ENCODE measurements at places on chromosomes 16 and 17.

DNA sequence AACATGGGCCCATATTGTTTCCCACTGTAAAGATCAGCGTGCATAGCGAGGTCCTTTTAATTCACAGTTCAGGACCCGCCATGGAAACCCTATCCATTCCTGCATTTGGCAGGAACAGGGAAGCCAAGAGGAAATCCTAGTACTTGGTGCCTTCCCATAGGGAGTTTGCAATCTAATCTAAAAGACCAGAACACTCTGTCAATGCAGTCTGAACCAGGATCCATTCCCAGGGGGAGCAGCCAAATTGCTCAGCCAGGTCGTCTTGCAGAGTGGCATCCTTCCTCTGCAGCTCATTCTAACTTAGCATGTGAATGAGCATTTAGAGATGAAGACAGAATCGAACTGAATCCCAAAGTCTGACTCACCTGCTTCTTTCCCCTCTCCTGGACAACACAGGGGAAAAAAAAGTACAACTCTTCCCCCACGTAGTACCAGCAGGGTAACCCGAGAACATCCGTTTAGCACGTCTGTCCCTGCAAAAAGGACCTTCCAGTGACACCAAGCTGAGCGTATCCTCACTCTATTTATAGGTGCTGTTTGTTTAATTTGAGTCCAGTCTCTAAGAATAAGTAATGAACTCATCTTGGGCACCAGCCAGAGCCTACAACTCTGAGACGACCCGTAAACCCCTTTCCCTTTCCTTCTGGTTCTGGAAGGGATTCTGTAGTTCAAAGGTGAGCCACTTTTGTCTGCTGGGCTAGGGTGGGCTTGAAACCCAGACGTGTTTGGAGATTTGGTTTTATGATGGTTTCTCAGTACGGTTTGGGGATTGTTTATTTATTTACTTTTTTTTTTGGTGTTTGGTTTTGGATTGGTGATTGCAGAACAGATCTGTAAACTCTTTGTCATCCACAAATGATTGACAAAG is 74.5 kb downstream of the ERCC4 start:
- no peak for DNase-seq

GRCh38 chr17:76893623-76894334 is 25.6 kb downstream of the MGAT5B start:
- no peak for DNase-seq

DNA sequence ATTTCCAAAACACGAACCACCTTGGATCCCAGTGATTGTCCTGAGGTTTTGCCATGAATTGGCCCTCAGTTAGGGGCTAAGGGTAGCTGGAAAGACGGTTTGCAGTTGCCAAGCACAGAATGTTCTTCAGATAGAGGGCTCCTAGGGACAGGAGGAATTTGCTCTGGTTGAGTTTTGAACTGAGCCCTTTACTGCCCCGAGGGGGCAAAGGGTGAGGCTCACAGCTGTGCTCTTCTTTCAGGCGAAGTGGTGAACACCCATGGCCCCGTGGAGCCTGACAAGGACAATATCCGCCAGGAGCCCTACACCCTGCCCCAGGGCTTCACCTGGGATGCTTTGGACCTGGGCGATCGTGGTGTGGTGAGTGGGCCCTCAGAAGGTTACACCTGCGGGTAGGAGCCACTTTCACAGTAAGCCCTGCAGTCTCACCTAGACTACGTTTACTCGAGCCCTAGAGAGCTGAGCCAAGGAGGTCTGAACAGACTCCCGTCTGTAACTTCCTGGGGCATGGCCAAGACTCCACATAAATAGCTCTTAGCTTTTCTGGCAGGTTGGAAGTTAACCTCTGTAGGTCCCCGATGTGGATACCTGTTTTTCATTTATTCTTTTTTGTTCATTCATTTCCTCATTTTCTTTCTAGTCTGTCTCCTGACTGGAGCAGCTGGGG is 32.5 kb downstream of the NMT1 start:
- DNase-seq: no peak

DNA sequence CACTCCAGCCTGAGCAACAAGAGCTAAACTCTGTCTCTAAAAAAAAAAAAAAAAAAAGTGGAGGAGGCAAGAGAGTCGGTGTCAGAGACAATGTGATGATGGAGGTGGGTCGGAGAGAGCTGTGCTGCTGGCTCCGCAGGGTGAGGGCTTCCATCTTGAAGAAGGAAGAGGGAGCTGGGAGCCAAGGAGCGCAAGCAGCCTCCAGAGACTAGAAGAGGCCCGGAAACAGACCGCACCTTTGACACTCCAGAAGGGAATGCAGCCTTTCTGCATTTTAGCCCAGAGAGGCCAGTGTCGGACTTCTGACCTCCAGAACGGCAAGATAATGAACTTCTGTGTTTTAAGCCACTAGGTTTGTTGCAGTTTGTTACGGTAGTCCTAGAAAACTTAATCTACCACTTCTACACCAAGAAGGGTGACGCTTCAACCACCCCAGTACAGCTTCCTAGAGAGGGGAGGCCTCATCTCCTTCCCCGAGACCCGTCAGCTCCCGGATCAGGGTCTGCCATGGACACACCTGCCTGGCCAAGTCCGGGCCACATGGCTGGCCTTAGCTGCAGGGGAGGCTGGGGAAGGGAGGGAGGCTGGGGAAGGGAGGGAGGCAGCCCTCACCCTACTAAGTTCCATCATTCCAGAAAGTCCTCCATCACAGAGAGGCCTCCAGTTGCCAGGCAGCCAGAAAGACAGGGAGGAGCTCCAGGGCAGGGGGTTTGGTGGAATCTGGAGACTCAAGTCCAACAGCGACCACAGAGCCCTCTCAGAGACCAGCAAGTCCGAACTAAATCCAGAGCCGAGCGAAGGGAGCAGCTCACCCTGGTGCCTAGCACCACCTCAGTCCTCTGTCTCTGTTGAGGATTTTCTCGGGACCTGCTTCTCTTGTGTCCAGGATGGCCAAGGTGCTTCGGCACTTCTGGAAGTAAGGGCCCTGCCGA is 13.2 kb upstream of the RBFOX3 start:
- DNase-seq: no peak

DNA sequence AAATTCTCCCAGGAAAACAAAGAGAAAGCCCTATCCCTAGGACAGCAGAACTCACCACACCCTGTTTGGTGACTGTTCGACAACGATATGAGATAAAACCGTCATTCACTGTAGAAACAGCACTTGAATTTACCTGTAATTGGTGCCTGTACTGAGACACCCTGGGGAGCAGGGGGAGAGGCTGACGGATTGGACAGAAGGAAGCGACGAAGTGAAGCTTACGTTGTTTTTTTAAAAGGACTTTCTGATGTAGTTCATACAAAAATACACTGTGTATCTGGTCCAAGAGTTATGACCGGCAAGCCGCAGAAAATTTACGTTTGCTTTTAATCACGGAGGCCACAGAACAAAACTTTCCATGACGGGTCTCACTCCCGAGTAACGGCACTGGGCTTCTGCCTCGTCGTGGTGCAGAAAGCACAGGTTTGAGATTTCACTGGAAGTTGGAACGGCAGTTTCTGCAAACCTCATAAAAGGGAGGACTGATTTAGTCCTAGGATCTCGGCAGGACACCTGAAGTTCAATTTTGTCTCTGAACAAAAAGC is 9.7 kb downstream of the NXN start:
- DNase-seq: no peak

DNA sequence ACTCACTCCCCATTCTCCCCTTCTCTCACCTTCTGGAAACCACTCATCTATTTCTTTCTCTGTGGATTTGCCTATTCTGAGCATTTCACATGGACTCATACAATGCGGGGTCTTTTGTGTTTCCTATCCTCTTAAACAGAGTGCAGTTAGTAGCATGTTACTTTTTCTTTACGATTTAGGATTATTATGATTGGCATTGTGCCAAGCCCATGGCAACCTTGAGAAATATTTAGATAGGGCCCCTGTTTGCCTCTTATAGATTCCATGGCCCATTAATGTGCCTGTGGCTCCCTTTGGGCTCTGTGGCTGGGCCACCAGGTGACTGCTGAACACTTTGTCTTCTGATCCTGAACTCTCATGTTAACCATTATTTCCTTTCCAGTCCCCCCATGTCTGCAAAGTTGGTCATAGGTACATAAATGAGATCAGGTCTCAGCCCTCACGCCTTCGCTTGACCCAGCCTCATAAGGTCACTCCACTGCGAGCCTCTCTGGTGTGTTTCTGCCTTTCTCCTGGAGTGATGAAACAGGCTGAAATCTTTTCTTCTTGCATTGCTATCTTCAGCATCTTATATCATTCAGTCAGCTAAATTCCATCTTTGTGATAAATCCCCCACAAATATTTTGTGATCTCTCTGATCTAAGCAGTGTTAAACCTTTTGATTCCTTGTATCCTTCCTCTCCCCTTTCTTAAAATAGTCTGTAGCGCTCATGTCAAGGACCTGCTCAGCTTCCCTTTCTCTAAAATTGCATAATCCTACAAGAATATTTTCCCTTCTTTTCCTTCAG is 44.0 kb downstream of the MYH3 start:
- DNase-seq: no peak

DNA sequence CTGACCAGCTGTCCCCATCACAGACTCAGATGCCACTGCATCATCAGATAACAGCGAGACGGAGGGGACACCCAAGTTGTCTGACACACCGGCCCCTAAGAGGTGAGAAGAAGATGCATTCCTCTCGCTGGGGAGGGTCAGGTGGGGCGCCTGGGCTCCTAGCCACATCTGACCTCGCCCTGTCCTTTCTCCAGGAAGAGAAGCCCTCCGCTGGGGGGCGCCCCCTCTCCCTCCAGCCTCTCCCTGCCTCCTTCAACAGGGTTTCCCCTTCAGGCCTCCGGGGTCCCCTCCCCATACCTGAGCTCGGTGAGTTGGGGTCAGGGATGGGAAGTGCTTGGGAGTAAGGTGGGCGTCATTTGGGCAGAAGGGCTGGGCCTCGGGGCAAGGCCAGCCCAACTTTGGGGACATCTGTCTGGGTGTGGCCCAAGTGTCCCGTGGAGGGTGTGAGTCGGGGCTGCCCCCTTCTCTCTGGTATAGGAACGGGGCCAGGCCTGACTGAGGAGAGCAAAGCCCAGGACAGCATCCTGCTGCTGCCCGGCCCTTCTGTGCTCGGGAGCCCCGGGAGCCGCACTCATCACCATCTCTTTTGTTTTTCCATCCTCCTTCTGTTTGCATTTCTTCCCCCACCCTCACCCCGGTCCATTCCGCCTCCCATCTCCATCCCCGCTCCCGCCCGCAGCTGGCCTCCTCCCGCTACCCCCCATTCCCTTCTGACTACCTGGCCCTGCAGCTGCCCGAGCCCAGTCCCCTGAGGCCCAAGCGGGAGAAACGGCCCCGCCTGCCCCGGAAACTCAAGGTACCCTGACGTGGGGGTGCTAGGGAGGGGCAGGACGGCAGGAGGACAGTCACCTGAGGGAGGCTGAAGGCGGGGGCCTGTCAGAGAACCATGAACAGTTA is 4.9 kb downstream of the INO80E start:
- peak; percentile 88 for DNase-seq

- no peak for DNase-seq
Measured at GRCh38 chr17:28338056-28338768, 2.7 kb downstream of the TNFAIP1 start.

GRCh38 chr16:50835358-50836060 is 93.6 kb downstream of the CYLD start:
- DNase-seq: no peak

DNA sequence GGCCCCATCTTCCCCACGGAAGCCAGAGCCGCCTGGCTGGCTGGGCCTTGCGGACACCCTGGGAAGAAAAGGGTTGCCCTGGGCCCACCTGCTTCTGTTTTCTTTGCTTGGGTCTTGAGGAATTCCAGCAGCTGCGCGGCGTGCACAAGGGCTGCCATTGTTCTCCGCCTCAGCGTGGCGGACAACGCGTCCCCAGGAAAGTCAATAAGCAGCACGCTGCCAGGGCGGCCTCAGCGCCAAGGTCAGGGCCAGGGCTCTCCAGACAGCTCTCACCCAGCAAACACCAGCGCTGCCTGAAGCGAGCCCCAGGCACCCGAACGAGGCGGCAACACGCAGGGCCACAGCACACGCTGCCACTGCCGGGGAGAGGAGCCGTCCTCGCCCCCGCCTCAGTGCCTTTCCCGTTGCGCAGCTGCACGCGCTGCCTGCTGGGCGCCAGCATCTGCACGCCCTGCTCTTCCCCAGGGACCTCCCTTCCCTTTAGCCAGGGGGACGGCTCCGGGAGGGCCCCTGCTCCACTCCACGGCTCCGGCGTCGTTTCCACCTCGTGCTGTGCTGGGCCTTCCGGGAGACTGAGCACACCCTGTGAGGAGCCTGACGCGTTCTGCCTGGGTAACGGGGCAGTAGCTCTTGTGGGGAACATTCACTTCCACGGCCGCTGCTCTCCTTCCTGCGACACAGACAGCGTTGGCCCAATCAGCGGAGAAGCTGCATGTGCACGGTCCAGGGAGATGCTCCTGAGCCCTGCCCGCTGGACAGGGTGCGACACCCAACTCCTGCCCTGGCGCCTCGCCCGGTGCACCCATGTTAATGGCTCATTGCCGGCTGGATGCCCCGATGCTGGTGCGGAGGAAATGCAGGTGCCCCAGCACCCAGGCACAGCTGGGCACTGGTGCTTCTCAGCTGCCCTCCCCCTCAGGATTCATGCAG is 57.8 kb downstream of the LMF1 start:
- DNase-seq: no peak

- DNase-seq: peak; percentile 13
Measured at GRCh38 chr17:30832438-30833124, 815 bp downstream of the ATAD5 start.

GRCh38 chr16:70437582-70438557 is 1.0 kb downstream of the ST3GAL2 start:
- peak; percentile 51 for DNase-seq

DNA sequence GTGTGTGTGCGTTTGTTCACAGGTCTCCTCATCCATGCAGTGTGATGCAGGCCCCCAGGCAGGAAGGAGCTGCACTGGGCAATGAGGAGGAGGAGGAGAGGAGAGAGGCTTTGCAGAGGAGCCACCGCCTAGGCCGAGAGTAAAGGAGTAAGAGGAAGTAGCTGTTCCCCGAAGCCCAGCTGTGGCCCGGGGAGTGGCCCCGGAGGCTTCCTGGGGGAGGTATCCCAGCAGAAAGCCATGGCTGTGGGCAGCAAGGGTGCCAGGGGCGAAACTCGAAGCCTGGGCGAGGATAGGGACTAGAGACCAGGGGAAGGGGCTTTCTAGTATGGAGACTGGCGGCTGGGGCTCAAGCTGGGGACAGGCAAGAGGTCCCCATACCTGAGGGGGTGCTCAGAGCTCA is 12.2 kb downstream of the C16orf95 start:
- no peak for DNase-seq

DNA sequence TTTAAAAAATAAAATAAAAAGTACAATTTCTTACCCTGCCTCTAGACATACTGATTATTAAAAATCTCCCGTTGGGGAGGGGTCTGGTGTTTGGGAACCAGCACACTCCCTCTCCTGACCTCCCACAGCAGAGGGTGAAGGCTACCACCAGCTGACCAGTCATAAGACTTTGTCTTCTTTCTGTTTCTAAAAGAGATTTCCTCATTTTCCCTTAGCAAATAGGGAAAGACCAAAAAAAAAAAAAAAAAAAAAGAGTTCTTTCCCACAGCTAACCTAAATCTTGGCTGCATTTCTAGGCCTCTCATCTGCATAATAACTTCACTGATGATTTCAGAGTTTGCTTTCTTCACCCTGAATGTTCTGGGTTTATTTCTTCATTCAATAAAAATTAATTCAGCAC is 30.3 kb downstream of the CDK5RAP3 start:
- DNase-seq: no peak

GRCh38 chr16:15795615-15796014 is 61.2 kb downstream of the MYH11 start:
- no peak for DNase-seq

GRCh38 chr17:51257150-51258081 is 2.4 kb downstream of the MBTD1 start:
- DNase-seq: no peak

- DNase-seq: no peak
Measured at GRCh38 chr17:28693869-28694268, 17.8 kb downstream of the PROCA1 start.

GRCh38 chr17:34822007-34822739 is 139.1 kb downstream of the CCT6B start:
- no peak for DNase-seq

GRCh38 chr17:19333736-19334290 is 28.7 kb downstream of the B9D1 start:
- DNase-seq: no peak
